ENCODE measurements at places on chromosomes 11 and 22. TPM values are rescaled to one million over a fixed set of nuclear protein-coding genes. Genes with fewer than 3 reads are reported as not detected.

Gene P2RY6
- total RNA-seq: 0.21 TPM

Gene OR51B4
- total RNA-seq: not detected

Gene PANX3
- total RNA-seq: not detected

Gene FIBIN
- total RNA-seq: 1.3 TPM

Gene IL18BP
- 1.9 TPM for total RNA-seq

Gene UBQLN3
- total RNA-seq: not detected

Gene SMPD1
- 9.6 TPM for total RNA-seq

Gene OR52A1
- total RNA-seq: not detected

Gene ST14
- total RNA-seq: 146 TPM

Gene CTSF
- 4.6 TPM for total RNA-seq

Gene KIAA1671
- total RNA-seq: 38.3 TPM

Gene CD3E
- total RNA-seq: not detected

Gene CELSR1
- 108 TPM for total RNA-seq

Gene OR52N4
- total RNA-seq: not detected

Gene MYO7A
- total RNA-seq: not detected

Gene ISX
- total RNA-seq: not detected

Gene NRGN
- 1.7 TPM for total RNA-seq

Gene ASPHD2
- total RNA-seq: 5.4 TPM

Gene P2RX3
- total RNA-seq: not detected

Gene MIOX
- total RNA-seq: not detected

Gene IL17REL
- total RNA-seq: not detected

Gene OR52B6
- total RNA-seq: not detected

Gene GPR83
- 0.07 TPM for total RNA-seq

Gene HOATZ
- total RNA-seq: not detected

Gene MAPK1
- total RNA-seq: 25.4 TPM

Gene KCNJ4
- not detected for total RNA-seq

Gene DESI1
- total RNA-seq: 94.4 TPM

Gene OR5P2
- total RNA-seq: not detected

Gene DEFB131B
- not detected for total RNA-seq

Gene OR51A2
- not detected for total RNA-seq

Gene KRTAP5-10
- not detected for total RNA-seq

Gene MYRF
- total RNA-seq: 1.6 TPM

Gene MIAT
- total RNA-seq: 0.37 TPM

Gene ANO9
- total RNA-seq: 10.5 TPM

Gene SCO2
- total RNA-seq: not detected

Gene TRPM5
- not detected for total RNA-seq

Gene RFPL3
- total RNA-seq: not detected

Gene FADS3
- total RNA-seq: 18.3 TPM

Gene CD3D
- not detected for total RNA-seq

Gene TRIM66
- 2.0 TPM for total RNA-seq

Gene HEPN1
- not detected for total RNA-seq

Gene TBX10
- total RNA-seq: not detected

Gene PGA3
- not detected for total RNA-seq

Gene OR8B8
- total RNA-seq: not detected

Gene GVQW3
- 0.28 TPM for total RNA-seq

Gene DEFB108B
- not detected for total RNA-seq

Gene CDCA5
- total RNA-seq: 14.8 TPM

Gene SLC37A2
- 26.1 TPM for total RNA-seq

Gene UPK3A
- not detected for total RNA-seq

Gene MS4A3
- total RNA-seq: not detected

Data from airway epithelial cell (primary cell).